ENCODE measurements at places on chromosomes 7 and 10. TPM values are rescaled to one million over a fixed set of nuclear protein-coding genes. Genes with fewer than 3 reads are reported as not detected.

- no peak overlapping the region for H3K4me3 ChIP-seq
- no peaks in the 10 kb centered on the region for H3K36me3 ChIP-seq
- no peak overlapping the region for H3K27ac ChIP-seq
- no peak for DNase-seq
These were observed 76.1 kb upstream of the RHEB start for GRCh38 chr7:151595702-151596350.

- H3K27ac ChIP-seq = no peak overlapping the region
- no peak overlapping the region for H3K4me3 ChIP-seq
- H3K4me1 ChIP-seq = no peaks in the 10 kb centered on the region
- H3K36me3 ChIP-seq = no peaks in the 10 kb centered on the region
- H3K27me3 ChIP-seq = no peaks in the 10 kb centered on the region
These were observed 485.9 kb downstream of the DNAJB6 start for GRCh38 chr7:157822688-157823031.

DNA sequence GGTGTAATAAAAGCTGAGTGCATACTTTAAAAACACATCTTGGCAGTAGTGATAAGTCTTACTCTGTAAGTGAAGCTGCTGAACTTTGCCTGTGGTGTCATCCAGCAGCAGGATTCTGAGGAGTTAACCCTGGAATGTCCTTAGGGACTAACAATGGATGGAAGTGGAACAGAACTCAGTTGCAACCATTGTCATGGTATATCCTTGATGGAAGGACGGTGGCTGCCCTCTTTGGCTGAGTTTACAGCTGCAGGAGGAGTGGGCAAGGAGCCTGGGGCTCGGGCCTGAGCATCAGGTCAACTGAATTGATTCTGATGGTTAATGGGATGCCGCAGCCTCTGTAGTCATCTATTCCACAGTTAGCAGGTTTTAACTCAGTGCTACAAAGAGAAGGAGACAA, 56.2 kb downstream of the MRC1 start:
- no peaks in the 10 kb centered on the region for H3K36me3 ChIP-seq
- DNase-seq = no peak
- no peaks in the 10 kb centered on the region for H3K4me1 ChIP-seq
- no peak overlapping the region for H3K4me3 ChIP-seq

TMEM213 gene
- polyA plus RNA-seq = not detected

DNA sequence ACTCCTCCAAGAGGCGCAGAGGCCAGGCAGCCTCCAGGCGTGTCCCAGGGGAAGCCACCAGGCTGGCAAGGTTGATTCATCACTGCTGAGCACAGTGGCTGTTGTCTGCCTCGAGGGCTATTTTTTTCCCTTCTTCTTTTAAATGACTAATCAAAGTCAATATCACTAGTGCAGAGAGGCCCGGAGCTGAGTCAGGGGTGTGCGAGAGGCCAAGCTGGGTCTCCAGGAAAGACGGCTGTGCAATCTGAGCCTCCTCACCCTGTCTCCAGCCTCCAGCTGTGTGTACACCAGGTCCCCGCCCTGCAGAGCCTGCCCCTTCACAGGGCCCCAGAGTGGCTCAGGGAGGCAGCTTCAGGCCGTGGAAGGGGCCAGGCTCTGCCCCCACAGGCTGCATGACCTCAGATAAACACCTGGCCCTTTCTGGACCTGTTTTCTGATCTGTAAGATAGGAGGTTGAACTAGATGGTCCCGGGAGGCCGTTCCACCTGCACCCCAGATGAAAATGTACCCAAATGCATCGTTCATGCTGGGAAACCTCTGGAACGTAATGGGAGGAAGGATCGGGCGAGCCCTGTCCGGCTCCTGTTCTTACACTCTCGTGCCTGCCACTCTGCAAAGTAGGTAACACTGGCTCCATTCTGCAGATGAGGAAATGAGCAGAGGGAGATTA, 3.7 kb downstream of the STX1A start:
- H3K27me3 ChIP-seq = no peaks in the 10 kb centered on the region
- H3K36me3 ChIP-seq = no peaks in the 10 kb centered on the region
- H3K4me3 ChIP-seq = no peak overlapping the region
- H3K27ac ChIP-seq = no peak overlapping the region

GRCh38 chr10:60343254-60343653, 46.4 kb downstream of the ANK3 start:
- H3K36me3 ChIP-seq = no peaks in the 10 kb centered on the region
- H3K27ac ChIP-seq = no peak overlapping the region

CCL24 gene
- 28.3 TPM for polyA plus RNA-seq

DNA sequence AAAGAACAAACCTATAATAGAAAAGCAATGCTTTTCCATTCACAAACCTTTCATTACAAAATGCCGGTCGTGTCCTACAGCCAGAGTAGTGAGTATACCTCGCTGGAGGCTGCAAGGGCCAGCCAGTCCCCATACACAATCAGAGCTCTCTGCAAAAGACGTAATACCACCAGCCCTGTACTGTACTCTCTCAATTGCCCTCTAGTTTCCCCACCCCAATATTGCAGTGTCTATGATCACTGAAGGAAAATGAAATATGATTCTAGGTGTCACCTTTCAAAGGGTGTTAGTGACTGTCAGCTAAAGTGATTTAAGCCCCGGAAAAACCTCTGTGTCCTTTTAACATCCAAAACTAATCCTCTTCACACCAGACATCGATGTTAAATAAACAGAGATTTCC, 24.8 kb downstream of the PLXNA4 start:
- H3K27ac ChIP-seq = no peak overlapping the region
- H3K4me3 ChIP-seq = no peak overlapping the region
- peaks cover 12% of the 10 kb centered on the region for H3K27me3 ChIP-seq
- no peaks in the 10 kb centered on the region for H3K36me3 ChIP-seq
- DNase-seq = no peak
- no peaks in the 10 kb centered on the region for H3K4me1 ChIP-seq

- H3K27ac ChIP-seq = no peak overlapping the region
- H3K27me3 ChIP-seq = no peaks in the 10 kb centered on the region
- no peaks in the 10 kb centered on the region for H3K4me1 ChIP-seq
- no peak overlapping the region for H3K4me3 ChIP-seq
- DNase-seq = no peak
These were observed 83.6 kb upstream of the CACUL1 start for GRCh38 chr10:118838364-118838763.

DNA sequence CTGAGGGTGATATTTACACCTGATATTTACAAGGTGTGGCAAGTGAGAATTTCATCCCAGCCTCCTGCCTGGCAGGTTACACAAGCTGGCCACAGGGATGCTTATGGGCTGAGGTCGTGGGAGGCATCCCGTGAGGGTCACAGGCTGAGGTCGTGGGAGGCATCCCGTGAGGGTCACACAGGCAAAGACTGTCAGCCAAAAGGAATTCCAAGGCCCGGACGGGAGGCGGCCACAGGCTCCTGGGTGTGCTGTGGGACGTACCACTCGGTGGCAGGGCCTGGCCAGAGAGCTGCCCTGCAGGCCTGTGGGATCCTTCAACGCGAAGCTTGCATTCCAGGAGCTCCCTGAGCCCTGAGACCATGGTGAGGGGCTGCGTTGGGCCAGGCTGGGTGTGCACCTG, 460.6 kb downstream of the DNAJB6 start:
- no peak overlapping the region for H3K27ac ChIP-seq
- no peaks in the 10 kb centered on the region for H3K27me3 ChIP-seq
- no peak for DNase-seq
- H3K4me3 ChIP-seq = no peak overlapping the region
- H3K36me3 ChIP-seq = no peaks in the 10 kb centered on the region

DNA sequence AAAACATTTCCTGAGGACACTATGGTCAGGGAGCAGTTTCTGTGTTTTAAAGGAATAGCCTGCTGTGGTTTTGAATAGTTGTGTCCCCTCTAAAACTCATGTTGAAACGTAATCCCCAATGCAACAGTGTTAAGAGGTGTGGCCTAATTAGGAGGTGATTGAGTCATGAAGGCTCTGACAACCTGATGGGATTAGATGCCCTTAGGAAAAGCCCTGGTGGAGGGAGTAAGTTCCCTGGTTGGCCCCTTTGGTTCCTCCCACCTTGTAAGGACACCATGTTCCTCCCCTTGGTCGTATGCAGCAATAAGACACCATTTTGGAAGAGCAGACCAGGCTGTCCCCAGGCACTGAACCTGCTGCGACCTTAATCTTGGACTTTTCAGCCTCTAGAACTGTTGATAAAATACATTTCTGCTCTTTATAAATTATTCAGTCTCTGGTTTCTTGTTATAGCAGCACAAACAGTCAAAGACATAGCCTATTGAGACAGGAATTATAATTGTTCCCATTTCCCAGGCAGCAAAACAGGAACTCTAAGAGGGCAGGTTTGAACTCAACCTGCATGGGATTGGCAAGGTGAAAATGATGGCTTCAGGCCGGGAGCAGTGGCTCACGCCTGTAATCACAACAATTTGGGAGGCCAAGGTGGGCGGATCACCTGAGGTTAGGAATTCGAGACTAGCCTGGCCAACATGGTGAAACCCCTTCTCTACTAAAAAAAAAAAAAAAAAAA, 20.5 kb upstream of the TNS3 start:
- H3K27me3 ChIP-seq = no peaks in the 10 kb centered on the region
- DNase-seq = no peak
- no peaks in the 10 kb centered on the region for H3K4me1 ChIP-seq
- H3K36me3 ChIP-seq = no peaks in the 10 kb centered on the region
- H3K4me3 ChIP-seq = no peak overlapping the region

PLAU gene
- 1.6 TPM for polyA plus RNA-seq

A1CF gene
- polyA plus RNA-seq = 31.1 TPM

DNA sequence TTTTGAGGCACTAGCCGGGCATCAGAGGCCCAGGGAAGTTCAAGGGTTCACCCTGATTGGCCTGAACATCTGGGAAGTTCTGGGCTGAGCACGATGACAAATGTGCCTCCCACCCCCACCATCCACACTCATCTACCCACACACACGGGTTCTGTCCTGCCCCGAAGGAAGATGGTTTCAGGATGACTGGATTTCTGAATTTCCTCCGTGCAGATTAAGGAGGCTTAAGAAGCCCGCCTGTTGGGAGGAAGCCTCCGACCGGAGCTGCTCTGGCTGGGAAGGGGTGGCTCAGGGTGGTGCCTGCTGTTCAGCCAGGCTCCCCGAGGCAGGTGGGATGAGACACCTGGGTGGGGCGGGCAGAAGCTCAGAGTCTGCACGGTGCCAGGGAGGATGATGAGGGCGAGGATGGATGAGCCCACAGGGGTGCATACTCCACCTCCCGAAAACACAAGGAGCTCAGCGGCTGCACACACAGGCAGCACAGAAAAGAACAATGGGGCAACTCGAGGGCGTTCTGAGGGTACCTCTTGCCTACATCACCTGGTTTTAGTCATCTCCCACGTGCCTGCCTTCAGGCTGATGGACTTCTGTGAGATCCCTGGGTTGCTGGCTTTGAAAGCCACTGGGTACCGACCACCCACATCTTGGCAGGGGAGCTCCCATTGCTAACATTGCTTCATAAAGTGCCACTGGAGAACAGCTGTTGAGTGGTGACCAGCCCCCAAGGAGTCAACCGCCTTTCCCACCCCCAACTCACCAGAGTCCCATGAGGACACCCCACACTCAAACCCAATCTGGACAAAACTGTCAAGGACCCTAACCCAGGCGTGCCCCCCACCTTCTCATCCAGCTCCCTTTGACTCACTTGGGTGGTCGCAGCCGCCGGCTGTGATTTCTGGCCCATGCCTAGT, 41.2 kb downstream of the CALML3 start:
- H3K27ac ChIP-seq = no peak overlapping the region
- H3K4me1 ChIP-seq = no peaks in the 10 kb centered on the region

GRCh38 chr7:130189343-130189742, 15.9 kb downstream of the TMEM209 start:
- no peak for DNase-seq
- no peak overlapping the region for H3K4me3 ChIP-seq
- H3K27ac ChIP-seq = no peak overlapping the region

AKR1C1 gene
- polyA plus RNA-seq = 10.8 TPM

DNA sequence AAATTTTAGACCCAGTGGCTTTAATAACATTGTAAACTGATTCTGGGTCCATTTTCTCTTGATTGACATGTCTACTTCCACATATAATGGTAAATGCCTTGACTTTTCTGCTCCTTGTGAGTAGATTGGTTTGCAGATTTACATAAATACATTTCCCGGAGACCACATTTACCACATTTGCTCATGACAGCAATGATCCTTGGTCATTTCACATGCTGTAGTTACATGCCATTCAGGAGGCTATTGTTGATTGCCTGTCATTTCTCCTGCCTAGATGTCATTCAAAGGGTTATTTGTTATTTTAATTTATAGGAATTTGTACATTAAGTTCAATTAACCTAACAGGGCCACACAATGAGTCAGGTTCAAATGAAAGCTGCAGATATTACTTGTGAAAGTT, 280.5 kb downstream of the CNTNAP2 start:
- H3K27me3 ChIP-seq = no peaks in the 10 kb centered on the region
- no peaks in the 10 kb centered on the region for H3K36me3 ChIP-seq
- H3K4me3 ChIP-seq = no peak overlapping the region
- no peak for DNase-seq
- no peak overlapping the region for H3K27ac ChIP-seq

- H3K4me3 ChIP-seq = no peak overlapping the region
- H3K4me1 ChIP-seq = no peaks in the 10 kb centered on the region
- no peaks in the 10 kb centered on the region for H3K36me3 ChIP-seq
- DNase-seq = no peak
- no peak overlapping the region for H3K27ac ChIP-seq
- no peaks in the 10 kb centered on the region for H3K27me3 ChIP-seq
These were observed 36.5 kb downstream of the KMT2C start for GRCh38 chr7:152399344-152399743.

C10orf53 gene
- polyA plus RNA-seq = not detected

- no peaks in the 10 kb centered on the region for H3K27me3 ChIP-seq
- H3K36me3 ChIP-seq = peaks cover 40% of the 10 kb centered on the region
- no peak overlapping the region for H3K27ac ChIP-seq
- H3K4me1 ChIP-seq = no peaks in the 10 kb centered on the region
These were observed 19.7 kb downstream of the SUFU start for GRCh38 chr10:102523250-102524029.

All from small intestine (tissue), 16 donors.